ENCODE measurements at places on chromosomes 1 and 21. TPM values are rescaled to one million over a fixed set of nuclear protein-coding genes. Genes with fewer than 3 reads are reported as not detected.

GRCh38 chr1:180494370-180494769 lies 8.0 kb downstream of the ACBD6 start:
- no peak for DNase-seq

DNA sequence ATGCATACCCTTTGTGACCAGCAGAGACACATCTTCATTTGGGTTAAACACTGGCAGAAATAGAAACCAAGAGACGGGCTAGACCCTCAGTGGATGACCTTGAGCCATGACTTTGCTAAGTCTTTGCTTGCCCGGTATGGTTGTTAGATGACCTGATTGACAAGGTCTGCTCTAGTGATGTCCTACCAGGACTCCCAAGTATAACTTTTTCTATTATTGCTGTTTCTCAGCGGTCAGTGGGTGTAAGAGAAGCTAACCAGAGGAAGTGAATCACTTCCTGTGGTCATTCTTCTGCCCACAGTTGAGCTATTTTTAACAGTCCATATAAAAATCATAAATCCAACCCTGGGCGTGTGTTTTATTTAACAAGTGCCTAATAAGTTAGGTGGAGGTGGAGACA lies 126.2 kb upstream of the ETS2 start:
- DNase-seq = peak; percentile 25

DNA sequence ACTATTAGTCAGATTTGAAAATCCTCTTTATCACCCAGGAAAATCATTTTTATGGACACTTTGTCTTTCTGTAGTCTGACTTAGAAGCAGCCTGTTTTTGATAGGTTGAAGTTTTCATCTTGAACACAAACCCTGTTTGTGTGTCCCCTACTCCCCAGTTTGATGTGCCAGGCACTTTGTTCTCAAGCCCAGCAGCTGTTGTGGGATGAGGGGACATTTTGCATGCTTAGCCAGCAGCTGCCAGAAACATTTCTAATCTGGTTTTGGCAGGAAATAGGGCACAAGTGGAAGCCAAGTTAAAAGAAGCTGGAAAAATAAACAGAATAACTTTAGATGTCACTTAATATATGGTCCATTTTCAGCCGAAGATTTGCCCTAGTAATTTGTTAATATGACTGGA lies 29.9 kb downstream of the ACTN2 start:
- no peak for DNase-seq

DNA sequence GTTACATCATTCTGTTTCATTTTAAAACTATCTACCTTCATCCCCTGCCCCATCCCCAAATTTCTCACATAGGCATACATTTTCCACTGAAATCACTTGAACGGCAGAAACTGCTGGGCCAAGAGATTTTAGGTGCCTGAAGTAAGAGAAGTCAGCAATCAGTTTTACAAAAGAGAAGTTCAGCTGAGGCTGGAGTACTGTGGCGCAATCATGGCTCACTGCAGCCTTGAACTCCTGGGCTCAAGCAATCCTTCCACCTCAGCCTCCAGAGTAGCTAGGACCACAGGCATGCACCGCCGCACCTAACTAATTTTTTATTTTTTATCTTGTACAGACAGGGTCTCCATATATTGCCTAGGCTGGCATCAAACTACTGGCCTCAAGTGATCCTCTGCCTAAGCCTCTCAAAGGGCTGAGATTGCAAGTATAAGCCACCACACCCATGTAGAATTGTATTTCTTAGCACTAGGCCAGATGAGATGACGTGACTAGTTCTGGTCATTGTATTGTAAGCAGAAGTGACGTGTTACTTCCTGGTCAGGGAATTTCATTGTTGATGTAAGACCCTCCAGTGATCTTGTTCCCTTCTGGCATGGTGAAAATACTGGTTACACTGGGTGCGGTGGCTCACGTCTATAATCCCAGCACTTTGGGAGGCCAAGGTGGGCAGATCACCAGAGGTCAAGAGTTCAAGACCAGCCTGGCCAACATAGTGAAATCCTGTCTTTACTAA lies 7.1 kb downstream of the BECN2 start:
- no peak for DNase-seq

DNA sequence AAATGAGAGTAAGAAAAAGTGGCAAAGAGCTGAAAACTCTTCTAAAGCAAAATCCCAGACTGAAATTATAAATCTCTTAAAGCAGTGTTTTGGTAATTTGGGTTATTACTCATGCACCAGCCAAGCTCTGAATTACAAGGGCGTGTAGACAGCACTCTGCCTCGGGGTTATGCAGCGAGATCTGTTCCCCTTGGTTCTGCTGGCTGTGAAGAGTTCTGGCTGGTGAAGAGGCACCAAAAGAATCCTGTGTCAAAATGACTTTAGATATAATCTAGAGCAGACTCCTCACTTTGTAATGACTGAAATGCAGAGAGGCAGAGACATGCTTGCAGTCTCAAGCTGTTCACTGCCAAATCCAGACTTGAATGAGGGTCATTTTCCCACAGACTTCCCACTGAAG lies 461.8 kb upstream of the CXADR start:
- DNase-seq = no peak

DNA sequence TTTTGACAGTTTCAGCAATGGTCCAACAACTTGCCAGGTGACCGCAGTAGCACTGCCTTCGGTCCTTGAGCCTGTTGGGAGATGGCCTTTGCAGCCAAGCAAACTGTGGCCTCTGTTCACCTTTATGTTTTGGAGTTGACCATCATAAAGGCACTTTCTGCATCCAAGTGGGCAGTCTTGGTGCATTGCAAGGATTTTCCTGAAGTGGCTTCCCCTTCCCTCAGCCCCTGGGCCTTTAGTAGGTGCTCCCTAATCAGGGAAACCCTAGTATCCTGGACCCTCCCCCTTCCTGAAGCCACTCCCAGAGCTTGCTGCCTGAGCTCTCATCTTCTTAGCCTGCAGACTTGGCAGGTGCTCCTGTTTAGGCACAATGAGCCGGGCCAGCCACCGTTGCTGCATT lies 140.2 kb downstream of the TRABD2B start:
- no peak for DNase-seq

GRCh38 chr1:167763525-167764220 lies 41.9 kb downstream of the MPZL1 start:
- no peak for DNase-seq

- DNase-seq = no peak
These were observed 10.3 kb upstream of the NBPF11 start for GRCh38 chr1:148162363-148162762.

GRCh38 chr21:14949603-14950002 lies 115.2 kb downstream of the NRIP1 start:
- DNase-seq = no peak

DNA sequence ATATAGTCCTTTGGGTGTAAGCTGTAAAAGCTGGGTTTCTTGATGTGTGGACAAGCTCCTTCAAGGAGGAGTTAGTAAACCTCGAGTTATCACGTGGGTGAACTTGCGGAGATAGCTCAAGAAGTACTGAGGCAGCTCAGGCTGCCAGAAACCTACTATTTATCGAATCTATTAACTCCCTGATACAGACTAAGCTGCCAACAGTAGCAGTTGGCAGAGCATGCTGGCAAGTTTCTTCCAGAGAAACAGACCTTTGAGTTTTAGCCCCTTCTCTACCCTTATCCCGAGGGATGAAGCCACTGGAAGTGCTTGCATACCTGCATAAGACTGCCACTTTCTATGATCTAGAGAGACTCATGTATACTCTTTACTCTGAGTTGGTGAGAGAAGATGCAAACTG lies 624.5 kb upstream of the USP24 start:
- no peak for DNase-seq

DNA sequence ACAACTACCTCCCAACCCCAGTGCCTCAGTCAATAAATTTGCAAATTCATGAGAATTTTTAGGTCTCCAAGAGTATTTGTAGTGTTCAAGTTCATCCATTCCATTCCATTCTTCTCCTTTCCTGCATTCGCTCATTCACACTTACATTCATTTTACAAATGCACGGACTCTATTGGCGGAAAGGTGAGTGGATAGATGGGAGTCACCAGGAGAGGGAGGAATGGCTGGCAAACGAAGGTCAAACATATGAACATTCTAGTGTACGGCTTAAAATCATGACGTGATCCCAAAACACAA lies 2.5 kb downstream of the LORICRIN start:
- DNase-seq = no peak

- no peak for DNase-seq
These were observed 642 bp upstream of the CREG1 start for GRCh38 chr1:167554028-167554779.

The KLHDC9 gene
- total RNA-seq = 2.9 TPM

The IGSF21 gene
- total RNA-seq = not detected

The SPATA21 gene
- not detected for total RNA-seq

Data from kidney epithelial cell (primary cell).